ENCODE measurements at places on chromosomes 2 and 18. TPM values are rescaled to one million over a fixed set of nuclear protein-coding genes. Genes with fewer than 3 reads are reported as not detected.

Gene SLC25A12
- 17.2 TPM for total RNA-seq

Gene LHCGR
- not detected for total RNA-seq

Gene CCDC74B
- total RNA-seq, result 7.4 TPM

Gene SP100
- total RNA-seq, result 88.2 TPM

Gene MOGAT1
- not detected for total RNA-seq

Gene CPS1
- total RNA-seq, result 9.1 TPM

Gene PLEKHH2
- 1.8 TPM for total RNA-seq

Gene RAX
- total RNA-seq, result not detected

Gene GALR1
- not detected for total RNA-seq

Gene RFX8
- not detected for total RNA-seq

Gene ZEB2
- total RNA-seq, result 63.7 TPM

Gene GDF7
- total RNA-seq, result not detected

Gene DSC1
- total RNA-seq, result not detected

Gene ANKRD53
- 1.5 TPM for total RNA-seq

Gene LRRC30
- not detected for total RNA-seq

Gene ANKRD36
- total RNA-seq, result 11.0 TPM

Gene PRSS56
- total RNA-seq, result not detected

Gene RASGRP3
- 4.2 TPM for total RNA-seq

Gene LOXHD1
- 0.05 TPM for total RNA-seq

Gene PARD3B
- 2.4 TPM for total RNA-seq

Gene TNFRSF11A
- 0.29 TPM for total RNA-seq

Gene RAPGEF4
- total RNA-seq, result 4.7 TPM

Gene CPO
- not detected for total RNA-seq

Gene POTEI
- not detected for total RNA-seq

Gene NT5DC4
- total RNA-seq, result not detected

Gene CD8B2
- total RNA-seq, result not detected

Gene KCNJ13
- total RNA-seq, result not detected

Gene GPR17
- not detected for total RNA-seq

Gene RAD51AP2
- total RNA-seq, result not detected

Gene SIGLEC15
- not detected for total RNA-seq

Gene IL18RAP
- total RNA-seq, result not detected

Gene OR6B2
- total RNA-seq, result not detected

Gene PTPN4
- total RNA-seq, result 18.1 TPM

Gene LYG1
- not detected for total RNA-seq

Gene DSG2
- total RNA-seq, result 0.05 TPM

Gene LRATD1
- 0.59 TPM for total RNA-seq

Gene GALNT1
- total RNA-seq, result 42.6 TPM
